ENCODE measurements at places on chromosomes 6 and 20.

DNA sequence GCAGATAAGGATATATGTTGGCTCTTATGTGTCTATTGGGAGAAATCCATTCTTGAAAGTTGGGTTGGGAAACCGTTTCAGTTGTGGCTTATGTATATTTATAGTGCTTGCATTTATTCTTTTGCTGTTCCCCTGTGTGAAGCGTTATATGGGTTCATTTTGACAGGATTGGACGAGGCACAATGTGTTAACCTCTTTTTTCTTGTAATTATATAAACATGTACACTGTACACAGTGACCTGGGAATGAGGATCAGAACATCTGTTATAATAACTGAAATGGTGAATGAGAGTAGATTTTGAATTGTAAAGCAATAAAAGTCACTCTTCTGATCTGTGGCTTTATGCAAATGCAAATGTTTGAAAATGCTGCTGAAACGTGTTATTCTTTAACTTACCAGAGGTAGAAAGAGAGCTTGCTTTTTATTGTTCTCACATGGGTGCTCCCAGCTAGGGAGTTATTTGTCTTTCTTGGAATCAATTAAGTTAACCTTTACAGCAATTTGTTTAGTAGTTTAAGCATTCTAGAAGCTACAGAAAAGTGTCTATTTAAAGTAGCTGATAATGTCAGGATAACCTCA lies 213.7 kb downstream of the GRIK2 start:
- DNase-seq, result no peak

DNA sequence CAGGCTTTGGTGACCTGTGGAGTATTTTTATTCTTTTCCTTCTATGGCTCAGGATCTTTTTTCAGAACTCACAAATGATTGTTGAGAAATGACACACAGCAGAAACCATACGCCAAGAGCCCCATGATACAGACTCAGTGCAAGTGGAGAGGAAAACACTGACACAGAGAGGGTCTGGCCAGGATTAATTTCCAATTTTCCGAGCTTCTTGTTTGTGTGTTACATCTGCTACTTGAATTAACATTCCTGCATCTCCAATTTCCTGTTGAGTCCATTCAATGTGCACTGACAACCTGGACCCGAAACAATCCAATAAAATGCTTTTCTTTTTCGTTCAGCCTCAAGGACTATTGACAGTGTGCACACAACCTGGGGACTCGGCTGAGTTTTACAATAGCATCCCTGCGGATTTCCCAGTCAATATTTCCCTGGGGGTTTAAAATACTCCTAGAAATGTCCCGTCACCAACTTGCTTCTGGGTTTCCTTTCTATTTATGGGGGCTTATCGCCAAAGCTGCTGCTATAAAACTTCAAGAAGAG lies 4.9 kb upstream of the MLN start:
- DNase-seq, result no peak

DNA sequence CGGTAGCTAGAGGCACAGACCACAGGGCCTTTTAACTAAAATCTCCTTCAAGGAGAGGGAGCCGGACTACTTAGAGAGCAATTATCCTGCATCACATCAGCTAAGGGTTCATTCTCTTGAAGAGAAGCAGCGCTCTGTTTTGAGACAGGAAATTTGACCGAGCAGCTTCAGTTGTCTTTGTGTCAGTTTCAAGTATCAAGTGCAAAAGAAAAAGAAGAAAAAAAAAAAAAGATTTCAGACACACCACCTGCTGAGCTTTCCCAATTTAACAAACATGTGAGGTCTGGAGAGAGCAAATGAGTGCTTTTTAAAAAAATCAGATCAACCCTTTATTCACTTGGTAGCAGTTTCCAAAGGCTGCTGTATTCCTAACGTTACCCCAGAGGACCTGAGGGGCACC lies 273.5 kb upstream of the POU3F2 start:
- DNase-seq, result no peak

DNA sequence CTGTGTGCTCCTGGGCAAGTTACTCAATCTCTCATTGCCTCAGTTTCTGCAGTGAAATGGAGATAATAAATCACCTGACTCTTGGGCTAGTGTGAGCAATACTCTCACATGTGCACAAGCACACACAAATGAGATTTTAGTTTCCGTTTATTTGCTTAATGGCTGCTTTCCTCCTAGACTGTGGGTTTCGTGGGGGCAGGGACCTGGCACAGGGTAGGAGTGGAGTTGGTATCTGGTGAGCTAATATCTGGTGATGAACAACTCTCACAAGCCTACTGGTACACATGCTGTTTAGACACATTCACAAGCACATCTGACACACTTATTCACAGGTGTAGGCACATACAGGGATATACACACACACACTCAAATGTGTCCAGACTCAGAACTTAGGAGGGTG lies 73.8 kb downstream of the TOX2 start:
- DNase-seq, result no peak

DNA sequence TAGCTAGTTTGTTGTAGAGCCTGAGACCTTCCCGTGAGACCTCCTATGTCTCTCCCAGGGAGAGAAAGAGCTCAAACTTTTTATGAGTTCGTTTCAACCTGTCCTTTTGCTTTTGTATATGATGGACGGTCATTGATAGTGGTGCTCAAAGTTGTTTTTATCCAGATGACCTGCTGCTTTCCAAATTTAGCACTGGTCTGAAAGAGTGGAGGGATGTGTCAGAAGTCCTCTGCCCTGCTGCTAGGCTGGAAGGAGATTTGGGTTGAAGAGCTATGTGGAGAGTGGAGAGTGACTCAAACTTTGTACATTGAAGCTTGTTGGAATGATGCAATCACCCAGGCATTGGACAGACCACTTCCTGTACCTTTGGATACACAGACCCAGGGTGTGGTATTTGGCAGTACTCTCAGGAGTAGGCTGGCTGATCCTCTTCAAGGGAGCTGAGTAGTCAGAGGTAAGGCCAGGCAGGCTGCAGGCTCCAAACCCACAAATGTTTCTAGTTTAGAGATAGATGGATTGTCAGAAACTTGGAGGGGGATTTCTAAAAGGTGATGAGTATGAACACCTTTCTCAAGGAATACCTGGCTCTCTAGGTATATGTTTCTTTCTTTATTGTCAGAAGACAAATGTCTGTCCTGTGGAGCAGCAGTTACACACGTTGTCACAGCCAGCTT lies 49.4 kb upstream of the RREB1 start:
- DNase-seq, result no peak

DNA sequence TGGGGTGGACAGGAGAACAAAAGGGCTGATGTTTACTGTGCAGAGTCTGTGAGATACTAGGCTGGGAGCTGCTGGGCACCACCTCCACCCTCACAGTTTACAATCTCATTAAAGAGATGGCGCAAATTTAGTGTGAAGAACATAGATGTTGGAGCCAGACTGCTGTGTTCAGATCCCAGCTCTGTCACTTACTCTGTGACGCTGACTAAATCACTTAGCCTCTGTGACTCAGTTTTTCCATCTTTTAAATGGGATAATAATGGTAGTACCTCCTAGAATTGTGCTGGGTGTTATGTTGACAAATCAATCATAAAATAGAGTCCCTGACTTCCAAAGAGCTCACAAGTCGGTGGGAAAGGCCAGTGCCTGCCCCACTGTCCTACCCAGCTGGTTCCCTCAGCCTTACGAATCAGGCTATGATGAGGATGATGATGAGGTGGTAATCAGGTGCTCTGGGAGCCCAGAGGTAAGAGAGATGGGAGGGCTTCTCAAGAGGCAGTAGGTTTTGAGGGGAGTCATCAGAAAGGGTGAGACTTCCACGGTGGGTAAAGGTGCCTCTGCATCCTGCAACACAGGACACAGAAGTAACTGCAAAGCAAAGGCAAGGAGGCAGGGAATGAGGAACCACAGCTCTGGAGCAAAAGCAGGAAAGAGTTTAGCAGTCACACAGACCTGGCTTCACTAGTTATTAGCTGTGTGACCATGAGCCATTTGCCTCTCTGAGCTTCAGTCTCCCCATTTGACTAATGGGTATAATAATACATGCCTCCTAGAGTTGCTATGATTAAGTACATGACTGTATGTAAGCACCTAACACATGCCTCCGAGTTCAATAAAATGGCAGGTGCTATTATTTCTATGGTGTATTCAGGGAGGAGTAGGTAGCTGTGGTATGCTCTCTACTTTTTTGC lies 8.9 kb downstream of the FYN start:
- no peak for DNase-seq

- DNase-seq, result no peak
Measured at GRCh38 chr20:20454850-20455627, 87.1 kb downstream of the INSM1 start.

DNA sequence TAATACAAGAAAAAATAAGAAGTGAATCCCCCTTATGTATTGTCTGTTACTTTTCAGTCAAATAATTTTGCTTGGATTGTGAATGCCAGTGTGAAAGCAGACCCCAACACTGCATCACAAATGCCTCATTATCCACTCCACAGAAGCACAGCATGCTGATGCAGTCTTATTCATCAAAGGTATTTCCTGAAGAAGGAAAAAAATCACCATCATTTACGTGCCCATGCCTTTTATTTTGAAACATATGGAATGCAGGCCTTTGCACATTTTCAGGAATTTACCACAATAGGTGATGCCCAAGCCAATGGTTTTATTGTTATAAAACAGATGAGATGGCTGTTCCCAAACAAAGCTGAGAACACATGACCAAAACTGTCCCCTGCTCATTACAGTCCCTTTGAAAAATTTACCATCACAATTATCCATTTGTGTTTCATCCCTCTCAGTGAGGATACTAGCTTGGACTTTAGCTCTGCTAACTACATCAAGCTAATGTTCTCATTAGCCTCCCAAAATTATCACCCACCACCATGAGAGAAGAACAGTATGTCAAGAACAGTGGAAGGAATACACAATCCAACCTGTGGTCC lies 180.6 kb upstream of the HTR1E start:
- DNase-seq, result no peak

GRCh38 chr6:52995913-52996645 lies 995 bp upstream of the GSTA4 start:
- DNase-seq, result no peak

- no peak for DNase-seq
Measured at GRCh38 chr6:14066782-14067406, 50.7 kb upstream of the CD83 start.

- no peak for DNase-seq
Measured at GRCh38 chr20:4227085-4227821, 211.9 kb upstream of the RNF24 start.

- DNase-seq, result no peak
Measured at GRCh38 chr6:9087470-9087869, 652.1 kb upstream of the SLC35B3 start.

DNA sequence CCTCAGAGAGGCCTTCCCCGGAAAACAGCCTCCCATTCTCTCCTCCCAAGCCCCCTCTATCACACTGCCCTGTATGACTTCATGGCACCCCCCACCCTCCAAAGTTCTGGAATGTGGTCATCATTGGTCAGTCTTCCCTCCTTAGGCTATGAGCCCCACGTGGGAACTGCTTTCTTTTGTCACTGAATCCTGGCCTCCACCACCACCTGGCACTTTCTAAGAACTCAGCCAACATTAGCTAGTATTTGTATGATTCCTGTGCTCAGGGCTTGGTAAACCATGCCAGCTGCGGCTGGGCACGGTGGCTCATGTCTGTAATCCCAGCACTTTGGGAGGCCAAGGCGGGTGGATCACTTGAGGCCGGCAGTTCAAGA lies 8.4 kb upstream of the E2F1 start:
- DNase-seq, result no peak

DNA sequence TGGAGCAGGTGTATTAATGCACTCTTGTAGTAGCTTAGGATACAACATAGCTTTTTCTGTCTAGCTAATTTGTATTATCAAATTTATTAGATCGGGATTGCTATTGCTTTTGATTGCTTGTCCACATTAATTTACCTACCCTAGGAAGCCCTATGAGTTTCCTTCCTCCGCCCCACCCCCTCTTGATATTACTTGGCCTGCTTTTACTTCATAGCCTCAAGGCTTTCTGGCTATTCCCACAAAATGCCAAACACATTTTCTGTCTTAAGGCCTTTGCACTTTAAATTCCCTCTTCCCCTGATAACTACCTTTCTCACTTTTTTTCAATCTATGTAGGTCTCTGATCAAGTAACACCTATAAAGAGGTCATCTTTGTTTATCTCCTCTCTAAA lies 99.1 kb upstream of the PRSS16 start:
- DNase-seq, result no peak

GRCh38 chr6:158461954-158462353 lies 97.9 kb upstream of the TMEM181 start:
- DNase-seq, result no peak

- no peak for DNase-seq
Measured at GRCh38 chr6:137233911-137234863, 15.0 kb upstream of the IFNGR1 start.

DNA sequence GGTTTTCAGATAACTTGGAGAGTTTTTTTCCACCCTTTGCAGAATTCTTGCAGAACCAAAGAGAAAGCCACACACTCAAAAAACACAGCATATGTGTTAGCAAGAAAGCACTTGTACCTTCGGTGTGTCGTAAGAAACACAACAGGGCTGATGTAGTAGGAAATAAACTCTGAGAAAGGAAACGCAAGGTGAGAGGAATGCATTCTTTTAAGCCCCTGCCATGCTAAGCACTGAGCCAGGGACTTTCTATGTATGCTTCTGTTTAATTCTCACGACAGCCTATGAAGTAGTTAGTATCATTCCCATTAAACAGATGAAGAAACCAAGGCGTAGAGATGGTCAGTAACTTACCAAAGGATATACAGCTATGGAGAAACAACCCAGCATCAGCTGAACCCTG lies 23.1 kb downstream of the NEDD9 start:
- DNase-seq, result no peak

GRCh38 chr6:111846066-111846465 lies 27.2 kb downstream of the FYN start:
- DNase-seq, result no peak

DNA sequence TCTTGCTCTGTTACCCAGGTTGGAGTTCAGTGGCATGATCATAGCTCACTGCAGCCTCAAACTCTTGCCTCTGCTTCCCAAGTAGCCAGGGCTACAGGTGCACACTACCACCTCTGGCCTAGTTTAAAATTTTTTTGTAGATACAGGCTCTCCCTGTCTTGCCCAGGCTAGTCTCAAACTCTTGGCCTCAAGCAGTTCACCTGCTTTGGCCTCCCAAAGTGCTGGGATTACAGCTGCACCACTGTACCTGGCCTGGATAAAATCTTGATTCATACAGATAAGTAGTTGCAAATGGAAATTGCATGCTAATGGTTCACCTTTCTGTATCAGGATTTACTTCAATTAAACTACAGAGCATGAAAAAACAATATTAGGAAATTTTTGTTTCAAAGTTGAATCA lies 4.2 kb downstream of the CD2AP start:
- DNase-seq, result no peak

Measured in activated CD4-positive, alpha-beta T cell treated with anti-CD3 and anti-CD28 coated beads, Interleukin-2, amount 50 U/mL, for 4 hours (primary cell).